ENCODE measurements at places on chromosomes 3 and 15. TPM values are rescaled to one million over a fixed set of nuclear protein-coding genes. Genes with fewer than 3 reads are reported as not detected.

OR5K3 gene
- not detected for polyA plus RNA-seq

GNB4 gene
- polyA plus RNA-seq: 10.5 TPM

RYK gene
- polyA plus RNA-seq: 30.9 TPM

GDPGP1 gene
- 6.5 TPM for polyA plus RNA-seq

PGBD4 gene
- 1.5 TPM for polyA plus RNA-seq

GRK7 gene
- polyA plus RNA-seq: not detected

INTS14 gene
- 11.0 TPM for polyA plus RNA-seq

ABHD10 gene
- polyA plus RNA-seq: 23.5 TPM

CIAO2A gene
- 82.7 TPM for polyA plus RNA-seq

GOLGA8T gene
- polyA plus RNA-seq: 0.32 TPM

CYFIP1 gene
- polyA plus RNA-seq: 12.2 TPM

Data from right cardiac atrium (tissue), 5 donors.